ENCODE measurements at places on chromosomes 6 and 20.

- DNase-seq: no peak
These were observed 36.1 kb downstream of the NINL start for GRCh38 chr20:25549172-25549773.

- DNase-seq: peak; percentile 79
These were observed 83.3 kb upstream of the ID4 start for GRCh38 chr6:19753826-19754225.

GRCh38 chr6:25035512-25036435 is 100.0 kb upstream of the RIPOR2 start:
- no peak for DNase-seq

- no peak for DNase-seq
These were observed 27.9 kb downstream of the SDCBP2 start for GRCh38 chr20:1301031-1301529.

GRCh38 chr6:128174724-128175123 is 273.9 kb upstream of the THEMIS start:
- DNase-seq: no peak

DNA sequence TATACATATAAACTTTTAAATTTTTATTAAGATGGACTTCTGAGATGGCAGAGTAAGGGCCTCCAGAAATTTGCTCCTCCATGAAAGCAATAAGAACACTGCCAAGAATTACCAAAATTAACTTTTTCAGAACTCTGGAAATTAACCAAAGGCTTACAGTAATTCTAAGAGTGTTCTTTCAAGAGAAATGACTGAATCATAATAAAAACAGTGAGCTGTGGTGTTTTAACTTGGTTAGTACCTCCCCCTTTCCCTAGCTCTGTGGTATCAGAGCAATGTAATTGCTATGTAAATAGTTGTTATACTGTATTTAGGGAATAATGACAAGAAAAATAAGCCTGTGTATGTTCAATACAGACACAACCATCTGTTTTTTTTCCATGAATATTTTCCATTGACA is 19.0 kb downstream of the HECA start:
- no peak for DNase-seq

DNA sequence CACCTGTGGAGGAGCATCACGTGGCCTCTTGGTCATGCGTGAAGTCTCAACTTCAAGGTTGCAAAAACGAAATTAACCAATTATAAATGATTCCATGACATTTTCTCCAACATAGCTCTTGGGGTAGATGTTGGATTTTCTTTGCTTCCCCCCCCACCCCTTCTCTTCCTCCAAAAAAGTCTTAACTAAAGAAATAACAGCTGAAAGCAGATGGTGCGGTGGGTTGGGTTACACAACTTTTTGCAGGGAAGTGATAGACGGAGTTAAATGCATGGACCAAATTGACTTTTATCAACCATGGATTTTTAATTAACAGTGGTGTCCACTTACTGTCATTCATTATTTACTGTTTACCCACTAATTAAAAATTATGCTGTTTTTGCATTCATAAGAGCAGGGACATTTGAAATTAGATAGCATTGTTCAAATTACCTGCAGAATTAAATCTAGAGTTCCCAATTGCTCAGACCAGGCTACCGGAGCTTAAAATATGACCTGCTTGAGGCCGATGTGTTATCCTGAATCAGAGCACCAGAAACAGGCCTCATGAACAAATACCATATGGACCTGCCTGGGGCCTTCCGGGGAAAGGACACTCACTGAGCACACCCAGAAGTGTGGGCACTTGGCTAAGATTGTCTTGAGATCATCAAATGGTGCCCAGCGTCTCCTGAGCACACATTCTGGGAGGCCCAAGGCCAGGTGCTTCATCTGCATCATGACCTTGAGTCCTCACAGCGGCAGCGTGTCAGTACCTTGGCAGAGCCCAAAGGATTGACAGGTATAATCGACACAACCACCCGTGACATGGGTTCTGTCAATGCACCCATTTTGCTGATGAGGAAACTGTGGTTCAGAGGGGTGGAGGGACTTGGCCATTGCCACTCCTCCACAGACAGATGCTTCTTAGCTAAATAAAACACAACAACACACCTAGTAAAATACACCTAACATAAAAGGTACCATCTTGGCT is 41.5 kb downstream of the APCDD1L start:
- no peak for DNase-seq

- no peak for DNase-seq
These were observed 371.9 kb downstream of the ZFAND3 start for GRCh38 chr6:38191418-38191817.

DNA sequence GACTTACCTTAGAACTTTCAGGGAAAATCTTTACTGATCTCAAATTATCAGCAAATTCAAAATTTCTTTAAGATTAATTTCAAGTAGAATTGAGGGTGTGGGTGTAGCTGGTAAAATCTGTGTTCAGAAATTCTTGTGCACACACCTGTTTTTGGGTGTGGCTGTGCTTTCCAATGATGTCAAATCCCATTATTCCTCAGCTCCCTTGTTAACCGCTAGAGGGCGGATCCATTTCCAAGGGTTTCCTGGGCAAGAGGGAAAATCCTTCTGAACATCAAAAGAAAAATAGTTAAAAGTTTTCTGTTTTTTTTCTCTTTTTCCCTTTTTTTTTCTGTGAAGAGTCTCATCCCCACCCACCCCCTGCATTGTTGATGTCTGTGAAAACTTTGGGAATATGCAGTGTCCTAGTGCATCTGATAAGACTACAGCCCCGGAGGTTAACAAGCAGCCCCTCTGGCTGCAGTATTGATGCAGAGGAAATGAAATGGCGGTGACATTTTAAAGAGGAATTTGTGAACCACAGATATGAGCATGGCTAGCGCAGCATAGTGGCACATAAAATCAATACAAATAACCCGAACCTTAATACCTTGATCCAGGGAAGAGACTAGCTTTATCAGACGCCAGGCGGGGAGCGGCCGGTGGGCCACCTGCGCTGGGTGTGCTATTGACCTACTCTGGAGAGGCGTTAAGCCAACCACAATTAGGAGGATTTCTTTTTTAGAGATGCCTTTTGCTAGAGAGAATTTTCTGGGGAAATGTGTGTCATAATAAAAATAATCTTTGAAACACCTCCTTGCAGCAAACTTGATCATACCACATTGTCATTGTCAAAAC is 130.9 kb downstream of the FOXA2 start:
- peak; percentile 72 for DNase-seq

- no peak for DNase-seq
These were observed 328.4 kb downstream of the TPBG start for GRCh38 chr6:82691997-82692396.

DNA sequence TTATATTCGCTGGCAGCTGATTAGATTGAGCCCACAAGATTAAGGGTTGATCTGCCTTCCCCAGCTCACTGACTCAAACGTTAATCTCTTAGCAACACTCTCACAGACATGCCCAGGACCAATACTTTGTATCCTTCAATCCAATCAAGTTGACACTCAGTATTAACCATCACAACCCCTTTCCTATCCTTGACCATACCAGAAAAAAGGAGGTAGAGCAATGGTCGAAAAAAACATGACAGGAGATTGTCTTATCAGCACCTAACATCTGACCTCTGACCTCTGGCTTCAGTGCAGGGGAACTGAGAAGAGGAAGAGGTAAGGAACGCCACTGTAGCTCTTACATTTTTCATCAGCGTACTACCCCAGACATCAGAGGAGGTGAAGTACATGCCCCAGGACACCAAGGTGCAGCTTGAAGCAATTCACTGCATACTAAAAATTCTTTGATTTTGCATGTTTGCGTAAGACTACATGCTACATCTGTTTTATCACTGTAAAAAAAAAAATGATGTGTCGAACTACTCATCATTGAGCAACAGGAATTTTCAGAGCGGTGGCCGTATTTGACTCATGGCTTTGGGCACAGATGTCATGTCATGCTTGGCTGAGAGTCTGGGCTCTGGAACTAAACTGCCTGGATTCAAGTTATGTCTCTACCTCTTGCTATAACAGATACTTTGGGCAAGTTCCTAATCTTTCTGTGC is 188.0 kb upstream of the TAB2 start:
- no peak for DNase-seq

- no peak for DNase-seq
These were observed 27.8 kb upstream of the TLDC2 start for GRCh38 chr20:36848078-36848660.

DNA sequence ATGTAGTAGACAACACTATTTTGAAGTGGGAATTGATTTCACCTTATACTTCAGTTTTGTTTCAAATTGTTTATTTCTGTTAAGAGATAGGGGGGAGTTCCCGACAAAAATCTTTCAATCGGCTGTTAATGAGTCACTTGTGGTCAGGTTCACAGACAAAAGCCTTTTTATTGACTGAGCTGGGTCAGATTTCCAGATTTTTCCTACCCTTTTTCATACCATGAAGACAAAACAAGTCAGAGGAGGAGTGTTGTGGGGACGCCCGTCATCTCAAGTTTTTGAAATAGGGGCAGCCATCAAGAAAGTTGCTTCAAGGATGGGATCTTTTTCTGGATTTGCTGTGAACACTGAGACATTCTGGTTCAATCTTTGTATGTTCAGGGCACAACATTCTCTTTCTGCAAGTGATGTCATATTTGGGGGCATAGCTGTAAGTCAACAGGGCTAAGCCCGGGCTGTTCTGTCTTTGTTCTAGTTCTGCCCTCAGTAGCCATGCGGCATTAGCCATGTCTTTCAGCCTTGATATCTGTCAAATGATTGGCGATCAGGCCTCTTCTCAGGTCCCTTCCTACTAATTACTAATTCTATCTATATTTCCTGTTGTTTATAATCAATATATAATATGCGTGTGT is 496.0 kb upstream of the MARCKS start:
- no peak for DNase-seq

GRCh38 chr6:163183806-163184205 is 230.7 kb upstream of the QKI start:
- no peak for DNase-seq

GRCh38 chr6:142841915-142842314 is 103.1 kb downstream of the HIVEP2 start:
- no peak for DNase-seq

- peak; percentile 33 for DNase-seq
These were observed 8.6 kb upstream of the BTNL2 start for GRCh38 chr6:32415521-32416019.

DNA sequence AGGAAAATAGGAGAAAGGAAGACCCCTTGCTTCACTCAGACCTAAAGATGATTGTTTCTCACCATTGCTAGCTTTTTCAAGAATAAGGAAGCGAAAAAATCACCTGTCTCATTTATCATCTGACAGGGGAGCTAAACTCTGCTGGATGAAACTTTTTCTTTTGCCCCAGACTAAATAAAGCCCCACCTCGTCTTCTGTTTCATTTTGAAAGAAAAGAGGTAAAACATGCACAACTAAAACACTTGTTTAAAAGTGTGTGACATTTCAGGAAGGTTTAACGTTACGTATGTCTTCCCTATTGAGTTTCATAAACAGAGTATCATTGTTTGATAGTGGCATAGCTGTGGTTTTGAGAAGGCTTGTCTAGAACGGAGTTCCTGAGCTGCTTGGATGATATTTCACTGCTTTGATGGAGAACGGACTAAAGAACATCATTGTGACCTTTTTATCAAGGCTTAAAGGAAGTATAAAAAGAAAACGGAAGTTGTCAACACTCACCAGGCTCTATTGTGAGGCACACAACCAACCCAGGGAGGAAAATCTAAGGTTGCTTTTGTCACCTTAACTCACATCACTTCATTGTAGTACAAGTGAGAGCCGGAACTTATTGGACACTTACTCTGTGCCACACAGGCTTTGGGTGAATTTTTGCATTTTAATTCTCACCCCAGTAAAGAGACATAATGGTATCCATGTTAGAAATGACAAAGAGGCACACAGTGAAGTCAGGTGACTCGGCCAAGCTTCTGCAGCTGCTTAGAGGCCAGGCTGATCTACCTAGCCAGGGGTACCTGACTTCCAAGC is 29.5 kb downstream of the TSHZ2 start:
- no peak for DNase-seq

- DNase-seq: no peak
These were observed 13.6 kb downstream of the BRPF3 start for GRCh38 chr6:36210182-36210581.

GRCh38 chr20:25421102-25421501 is 13.6 kb downstream of the GINS1 start:
- no peak for DNase-seq

- peak; percentile 50 for DNase-seq
These were observed 349.3 kb downstream of the FARS2 start for GRCh38 chr6:5610640-5611039.

- DNase-seq: no peak
These were observed 4.7 kb upstream of the TUBB2A start for GRCh38 chr6:3162067-3162497.

DNA sequence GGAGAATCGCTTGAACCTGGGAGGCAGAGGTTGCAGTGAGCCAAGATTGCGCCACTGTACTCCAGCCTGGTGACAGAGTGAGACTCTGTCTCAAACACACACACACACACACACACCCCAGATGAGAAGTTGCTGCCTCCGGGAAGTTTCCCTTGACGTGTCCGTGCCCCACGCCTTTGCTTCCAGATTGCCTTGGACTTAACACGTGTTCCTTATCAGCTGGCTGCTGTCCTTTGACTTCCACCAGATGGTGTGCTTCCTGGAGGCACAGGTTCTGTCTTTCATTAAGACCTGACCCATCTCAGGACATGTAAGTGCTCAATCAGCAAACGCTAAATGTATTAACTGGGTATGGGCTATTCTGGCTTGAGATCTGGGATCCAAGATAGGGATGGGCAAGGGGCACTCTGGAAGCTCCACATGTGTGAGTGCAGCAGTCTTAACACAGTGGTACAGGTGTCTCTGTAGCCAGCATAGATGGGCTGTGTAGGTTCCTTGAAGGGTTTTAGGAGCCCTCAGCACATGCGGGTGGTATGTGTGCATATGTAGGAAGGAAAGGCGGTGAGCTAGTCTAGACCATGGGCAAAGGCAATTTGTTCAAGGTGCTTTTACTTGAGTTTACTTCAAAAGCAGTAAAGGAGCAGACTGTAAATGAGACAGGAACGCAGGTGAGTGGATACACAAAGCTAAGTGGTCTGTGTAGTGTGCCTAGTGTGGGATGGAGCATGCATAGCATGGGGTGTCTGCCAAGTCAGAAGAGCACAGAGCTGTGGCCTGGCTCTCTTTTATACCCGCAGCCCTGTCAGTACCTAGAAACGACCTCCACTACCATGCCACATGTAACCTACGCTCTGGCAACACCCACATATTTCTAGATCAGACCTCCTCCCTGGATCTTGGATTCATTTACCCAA is 11.6 kb downstream of the PIGT start:
- no peak for DNase-seq

Data from NCI-H774 (cell line).